ENCODE measurements at places on chromosomes 16 and 17.

- no peak for DNase-seq
Measured at GRCh38 chr16:51057102-51057793, 93.8 kb downstream of the SALL1 start.

DNA sequence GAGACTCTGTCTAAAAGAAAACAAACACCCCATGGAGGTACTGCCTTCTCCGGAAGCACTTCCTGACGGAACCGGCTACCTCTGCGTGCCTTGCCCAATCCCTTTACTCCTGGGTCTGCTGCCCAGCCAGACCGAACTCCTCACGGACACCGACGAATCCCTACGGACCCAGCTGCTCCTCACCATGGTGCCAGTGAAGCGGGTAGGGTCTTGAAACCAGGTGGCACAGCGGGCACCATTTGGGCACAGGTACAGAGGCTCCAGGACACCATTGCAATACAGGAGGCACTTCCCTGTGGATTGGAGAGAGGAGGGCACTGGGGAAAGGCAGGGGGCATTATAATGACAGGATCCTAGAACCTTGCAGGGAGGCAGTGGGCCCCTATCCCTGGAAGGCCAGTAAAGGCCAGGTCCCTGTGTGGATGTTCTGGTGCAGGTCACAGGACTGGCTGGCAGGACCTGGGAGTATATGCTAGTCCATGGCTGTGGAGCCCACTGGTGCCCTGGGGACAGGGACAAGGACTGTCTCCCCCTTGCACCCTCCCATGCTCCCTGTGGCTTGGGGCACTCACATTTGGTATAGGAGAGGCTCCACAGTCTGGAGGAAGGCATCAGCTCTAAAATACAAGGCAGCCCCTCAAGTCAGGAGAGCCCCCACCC is 2.3 kb downstream of the SLC25A39 start:
- DNase-seq: no peak

GRCh38 chr16:71373073-71373472 is 14.6 kb downstream of the CALB2 start:
- DNase-seq: no peak

- no peak for DNase-seq
Measured at GRCh38 chr16:11320170-11320569, 25.1 kb upstream of the RMI2 start.

DNA sequence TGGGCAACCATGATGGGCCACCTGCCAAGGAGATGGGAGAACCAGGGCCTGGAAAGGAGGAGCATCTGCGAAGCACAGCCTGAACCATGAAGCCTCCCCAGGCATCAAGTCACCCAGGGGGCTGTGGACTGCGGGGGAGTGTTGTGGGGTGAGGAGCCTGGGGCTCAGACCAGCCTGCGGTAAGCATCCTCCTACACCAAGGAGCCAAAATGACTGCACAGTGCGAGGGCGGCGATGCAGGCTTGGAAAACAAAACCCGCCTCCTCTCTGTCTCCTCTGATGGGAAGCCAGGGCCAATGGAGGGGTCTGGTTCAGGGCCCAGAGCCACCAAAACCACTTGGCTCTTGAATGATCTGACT is 18.1 kb upstream of the MAF start:
- peak; percentile 22 for DNase-seq

- DNase-seq: no peak
Measured at GRCh38 chr16:75060723-75061122, 55.9 kb downstream of the LDHD start.

DNA sequence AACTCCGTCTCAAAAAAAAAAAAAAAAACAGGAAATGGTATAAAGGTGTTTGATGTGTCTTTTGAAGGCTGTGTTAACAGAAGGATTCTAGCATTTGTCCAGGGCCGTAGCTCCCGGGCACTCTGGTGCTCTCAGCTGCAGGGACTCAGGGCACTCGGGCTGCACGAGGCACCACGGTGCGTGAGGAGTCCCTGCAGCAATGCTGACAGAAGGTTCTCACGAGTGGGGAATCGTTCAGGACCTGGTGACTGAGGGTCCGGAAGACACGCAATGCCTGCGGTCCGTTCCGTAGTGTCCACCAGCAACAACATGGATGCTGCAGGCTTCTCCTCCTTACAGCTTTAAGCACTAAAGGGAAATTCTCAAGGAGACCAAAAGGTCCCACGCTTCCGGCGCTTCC is 12.6 kb upstream of the FAAP100 start:
- no peak for DNase-seq

DNA sequence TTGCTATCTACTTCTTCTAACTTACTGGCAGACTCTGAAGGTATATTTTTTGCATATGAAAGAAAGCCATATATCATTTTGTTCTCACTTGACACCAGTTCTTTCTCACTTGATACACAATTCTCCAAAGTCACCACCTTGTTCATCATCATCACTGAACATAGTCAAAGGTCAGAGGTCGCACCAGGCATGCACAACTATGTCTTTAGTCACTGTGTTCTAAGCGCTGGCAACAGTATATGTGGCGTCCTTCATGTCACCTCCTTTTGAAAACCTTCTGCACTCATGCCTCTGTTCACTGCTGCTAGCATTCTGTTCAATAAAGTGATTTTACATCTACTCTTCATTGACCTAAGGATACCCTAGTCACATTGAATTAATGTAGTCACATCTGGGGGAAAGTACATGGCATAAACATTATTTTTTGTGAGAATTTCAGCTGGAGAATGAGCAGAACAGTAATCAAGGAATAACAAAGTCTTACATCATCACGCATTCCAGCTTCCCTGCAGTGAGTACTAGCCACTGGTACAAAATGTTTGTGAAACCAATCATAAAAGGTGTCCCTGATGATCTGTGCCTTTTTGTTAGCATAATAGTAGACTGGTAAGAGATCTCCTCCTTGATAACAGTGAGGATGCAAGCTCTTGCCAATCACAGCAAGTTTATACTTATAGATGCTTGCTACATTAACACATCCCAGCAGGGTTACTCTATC is 20.5 kb upstream of the TBX4 start:
- no peak for DNase-seq

DNA sequence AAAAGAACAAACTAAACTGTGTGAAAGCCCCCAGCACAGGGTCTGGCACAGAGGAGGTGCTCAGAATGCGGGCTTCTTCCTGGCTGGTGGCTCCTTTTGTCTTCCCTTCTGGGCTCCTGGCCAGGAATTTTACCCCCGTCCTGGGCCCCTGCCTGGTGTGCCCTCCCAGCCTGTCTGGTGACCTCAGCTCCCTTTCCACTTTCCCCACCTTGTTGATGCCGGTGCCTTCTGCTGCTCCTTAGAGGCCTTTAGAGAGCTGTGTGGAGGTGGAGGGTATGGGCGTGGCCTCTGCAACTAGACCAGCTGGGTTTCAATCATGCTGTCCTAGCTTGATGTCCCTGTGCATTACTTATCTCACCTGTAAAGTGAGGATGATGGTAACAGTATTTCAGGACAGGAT is 16.8 kb downstream of the PIRT start:
- no peak for DNase-seq

DNA sequence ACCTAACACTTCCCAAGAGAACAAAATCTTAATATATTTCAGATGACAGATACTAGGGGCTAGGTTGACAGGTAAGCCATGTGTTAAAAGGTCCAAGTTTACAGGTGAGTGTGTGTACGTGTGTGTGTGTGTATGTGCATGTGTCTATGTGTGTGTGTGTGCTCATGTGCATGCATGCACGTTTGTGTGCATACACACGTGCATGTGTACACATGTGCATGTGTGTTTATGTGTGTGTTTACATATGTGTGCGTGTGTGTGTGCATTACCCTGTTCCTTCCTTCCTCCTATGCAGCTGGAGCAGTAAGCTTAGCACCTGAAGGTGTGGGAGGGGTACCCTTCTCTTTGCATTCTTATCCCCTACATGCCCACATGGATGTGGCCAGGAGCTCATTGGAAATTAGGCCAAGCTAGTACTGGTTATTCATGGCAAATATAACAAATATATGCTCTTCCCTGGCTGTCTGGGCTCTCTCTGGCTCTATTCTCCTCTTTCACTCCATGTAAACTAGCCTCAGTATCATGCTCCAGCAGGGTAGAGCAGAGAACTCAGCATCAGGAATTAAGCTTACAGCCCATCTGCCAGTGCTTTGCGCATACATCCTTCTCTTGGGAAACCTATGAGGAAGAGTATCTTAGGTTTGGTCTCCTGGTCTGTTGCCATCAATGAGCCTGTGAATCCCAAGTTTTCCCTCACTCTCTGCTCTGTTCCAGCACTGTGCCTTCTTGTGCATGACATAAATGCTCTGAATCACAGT is 258.0 kb upstream of the MYOCD start:
- DNase-seq: no peak

DNA sequence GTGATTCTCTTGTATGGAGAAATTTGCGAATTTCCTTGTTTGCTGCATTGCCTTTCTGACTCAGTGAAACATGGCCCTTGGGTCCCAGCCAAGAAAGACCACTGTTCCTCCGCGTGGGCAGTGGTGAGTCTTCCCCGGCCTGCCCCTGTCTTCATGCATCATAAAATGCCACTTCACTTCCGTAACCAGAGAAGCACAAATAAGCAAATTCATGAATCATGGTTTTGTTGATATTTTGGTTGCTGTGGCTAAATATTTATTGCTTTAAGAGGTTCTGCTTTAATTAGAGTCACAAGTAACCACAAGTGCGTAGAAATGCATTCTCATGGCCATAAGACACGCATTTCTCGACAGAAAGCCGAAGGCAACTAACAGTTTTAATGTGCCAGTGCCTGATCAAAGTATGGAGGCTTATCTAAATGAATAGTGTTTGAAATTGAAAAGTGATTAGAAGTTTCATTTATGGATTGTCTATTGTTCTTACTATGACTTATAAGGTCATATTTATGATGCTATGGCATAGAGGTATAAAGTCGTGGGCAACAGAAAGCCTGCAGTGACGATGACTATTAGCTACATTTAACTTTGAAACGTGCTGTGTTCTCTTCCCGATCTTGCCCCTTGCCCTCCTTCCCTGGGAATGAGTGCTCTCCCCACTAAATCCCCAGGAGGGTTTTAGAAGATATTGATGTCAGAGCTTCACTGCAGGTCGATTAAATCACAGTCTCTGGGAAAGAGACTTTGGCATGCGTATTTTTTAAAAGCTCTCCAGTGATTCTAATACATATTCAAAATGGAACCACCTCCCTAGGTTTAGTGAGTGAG is 76.0 kb downstream of the WIPI1 start:
- DNase-seq: no peak

DNA sequence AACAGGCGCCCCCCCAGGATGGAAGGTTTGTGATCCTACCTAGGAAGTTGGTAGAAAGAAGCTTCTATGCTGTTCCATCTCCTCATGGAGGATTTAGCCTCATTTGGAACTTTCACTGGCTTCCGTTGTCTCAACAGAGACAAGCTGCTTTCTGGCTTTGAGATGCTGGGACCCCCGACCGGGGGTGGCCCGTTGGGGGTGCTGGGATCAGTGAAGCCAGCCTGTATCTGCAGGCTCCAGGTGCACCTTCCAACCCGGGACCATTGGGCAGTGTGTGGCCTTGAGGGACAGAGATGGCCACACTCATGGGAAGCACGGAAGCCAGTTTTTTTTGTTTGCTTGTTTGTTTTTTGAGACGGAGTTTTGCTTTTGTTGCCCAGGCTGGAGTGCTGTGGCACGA is 15.4 kb downstream of the CIBAR2 start:
- DNase-seq: no peak

- no peak for DNase-seq
Measured at GRCh38 chr17:77269696-77270681, 129.2 kb downstream of the SEC14L1 start.

DNA sequence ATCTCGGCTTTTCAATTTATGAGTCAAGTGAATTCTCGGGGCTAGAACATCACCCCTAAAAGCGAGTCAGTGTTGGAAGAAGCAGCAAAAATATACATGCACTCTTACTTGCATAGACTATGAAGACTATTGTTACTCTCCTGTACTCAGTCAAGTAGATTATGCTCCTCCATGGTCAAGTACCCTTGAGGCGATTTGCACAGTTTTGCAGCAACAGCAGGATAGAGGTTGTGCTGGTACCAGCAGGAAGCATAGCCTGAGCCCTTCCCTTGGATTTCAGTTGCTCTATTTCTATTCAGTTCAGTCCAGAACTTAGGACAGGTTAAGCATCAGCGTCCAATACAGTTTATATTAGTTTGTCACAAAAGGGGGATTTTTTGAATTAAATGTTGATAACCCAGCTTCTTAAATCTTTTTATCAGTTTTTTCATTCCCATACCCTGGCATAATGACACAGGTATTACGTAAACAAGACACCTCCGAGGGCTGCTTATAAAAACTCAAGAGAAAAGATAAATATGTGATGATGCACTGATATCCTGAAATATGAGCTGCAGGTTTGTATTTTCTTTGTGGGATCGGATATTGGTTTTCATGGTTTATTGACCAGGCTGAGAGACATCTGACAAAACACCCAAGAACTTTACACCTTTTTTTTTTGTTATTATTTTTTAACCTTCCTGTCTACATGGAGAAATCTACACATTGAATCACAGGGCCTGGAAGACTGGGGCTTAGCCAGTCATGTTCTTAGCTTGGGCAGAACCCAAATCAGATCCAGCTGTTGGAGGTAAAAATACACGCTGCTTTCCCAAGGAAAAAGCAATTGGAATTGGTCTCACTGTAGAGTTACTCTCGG is 144.1 kb downstream of the PITPNC1 start:
- no peak for DNase-seq

- no peak for DNase-seq
Measured at GRCh38 chr16:62596584-62596983, 560.3 kb upstream of the CDH8 start.

DNA sequence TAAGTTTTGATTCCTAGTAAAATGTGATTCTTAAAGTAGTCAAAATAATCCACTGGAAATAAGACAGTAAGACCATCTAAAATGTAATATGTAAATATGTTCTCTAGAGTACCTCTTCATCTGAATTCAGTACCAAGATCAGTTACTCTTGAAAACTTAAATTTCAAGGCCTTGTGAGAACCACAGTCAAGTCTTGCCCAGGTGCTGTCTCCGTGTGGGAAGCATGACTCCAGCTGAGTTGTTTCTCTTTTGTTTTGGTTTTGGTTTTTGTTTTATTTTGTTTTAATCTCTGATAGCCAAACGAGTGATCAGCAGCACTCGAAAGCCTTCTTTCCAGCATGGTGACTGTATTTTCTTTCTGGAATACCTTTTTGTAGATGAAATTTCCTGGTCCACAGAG is 907.0 kb downstream of the KCNJ18 start:
- no peak for DNase-seq

Data from activated naive CD4-positive, alpha-beta T cell treated with anti-CD3 and anti-CD28 coated beads, Interleukin-2, amount 50 U/mL, for 16 hours (primary cell).